Aorta (tissue), 5 donors: ENCODE measurements at places on chromosomes 1 and 21. TPM values are rescaled to one million over a fixed set of nuclear protein-coding genes. Genes with fewer than 3 reads are reported as not detected.

DNA sequence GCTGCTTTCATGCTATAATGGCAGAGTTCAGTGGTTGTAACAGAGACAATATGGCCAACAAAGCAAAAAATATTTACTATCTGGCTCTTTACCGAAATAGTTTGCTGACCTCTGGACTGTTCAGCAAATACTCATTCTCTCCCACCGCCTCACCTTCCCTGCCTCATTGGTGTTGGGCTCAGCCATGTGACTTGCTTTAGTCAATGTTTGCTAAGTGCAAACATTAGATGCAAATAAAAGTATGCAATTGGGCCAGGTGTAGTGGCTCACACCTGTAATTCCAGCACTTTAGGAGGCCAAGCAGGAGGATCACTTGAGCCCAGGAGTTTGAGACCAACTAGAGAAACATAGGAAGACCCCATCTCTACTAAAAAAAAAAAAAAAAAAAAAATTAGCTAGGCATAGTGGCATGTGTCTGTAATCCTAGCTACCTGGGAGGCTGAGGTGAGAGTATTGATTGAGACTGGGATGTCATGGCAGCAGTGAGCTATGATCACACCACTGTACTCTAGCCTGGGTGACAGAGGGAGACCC, 55.1 kb downstream of the RPL5 start:
- no peaks in the 10 kb centered on the region for H3K27me3 ChIP-seq
- DNase-seq, result no peak
- H3K27ac ChIP-seq, result no peak overlapping the region
- H3K4me1 ChIP-seq, result no peaks in the 10 kb centered on the region
- H3K4me3 ChIP-seq, result no peak overlapping the region

Gene ANGPTL3
- not detected for total RNA-seq

GRCh38 chr1:76302711-76303339, 228.3 kb downstream of the ST6GALNAC3 start:
- H3K36me3 ChIP-seq, result no peaks in the 10 kb centered on the region
- no peaks in the 10 kb centered on the region for H3K4me1 ChIP-seq
- no peak overlapping the region for H3K27ac ChIP-seq
- H3K4me3 ChIP-seq, result no peak overlapping the region

GRCh38 chr1:243482141-243483022, 226.5 kb downstream of the SDCCAG8 start:
- no peaks in the 10 kb centered on the region for H3K4me1 ChIP-seq
- H3K27ac ChIP-seq, result no peak overlapping the region
- no peaks in the 10 kb centered on the region for H3K36me3 ChIP-seq
- no peak overlapping the region for H3K4me3 ChIP-seq

Gene SPATA6
- 33.2 TPM for total RNA-seq

Gene TRNAU1AP
- 19.8 TPM for total RNA-seq

GRCh38 chr1:72936942-72937341, 654.6 kb upstream of the NEGR1 start:
- no peaks in the 10 kb centered on the region for H3K4me1 ChIP-seq
- no peaks in the 10 kb centered on the region for H3K36me3 ChIP-seq
- no peak overlapping the region for H3K27ac ChIP-seq
- H3K27me3 ChIP-seq, result no peaks in the 10 kb centered on the region
- no peak for DNase-seq

DNA sequence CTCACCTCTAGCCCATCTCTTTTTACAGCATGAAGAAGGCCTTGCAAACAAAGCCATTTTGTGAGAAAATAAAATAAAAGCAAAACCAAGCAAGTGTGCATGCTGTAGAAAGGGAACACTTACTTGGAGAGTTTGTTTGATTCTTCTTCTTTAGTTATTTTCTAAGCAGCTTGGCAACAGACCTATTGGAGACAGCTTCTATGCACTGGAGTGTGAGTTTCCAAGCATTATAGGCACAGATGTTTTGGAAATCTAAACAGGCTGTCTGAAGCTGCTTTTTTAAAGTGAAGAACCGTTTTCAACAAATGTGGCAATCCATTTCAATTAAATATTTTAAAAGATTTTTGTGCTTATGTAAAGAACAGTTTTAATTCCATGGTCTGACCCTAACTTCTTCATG, 76.6 kb downstream of the NGF start:
- no peaks in the 10 kb centered on the region for H3K27me3 ChIP-seq
- no peak for DNase-seq
- H3K36me3 ChIP-seq, result no peaks in the 10 kb centered on the region
- H3K4me3 ChIP-seq, result no peak overlapping the region
- no peak overlapping the region for H3K27ac ChIP-seq
- H3K4me1 ChIP-seq, result peaks cover 2% of the 10 kb centered on the region

- H3K27ac ChIP-seq, result no peak overlapping the region
- no peaks in the 10 kb centered on the region for H3K27me3 ChIP-seq
- no peak for DNase-seq
- H3K36me3 ChIP-seq, result no peaks in the 10 kb centered on the region
- H3K4me1 ChIP-seq, result no peaks in the 10 kb centered on the region
Observed at GRCh38 chr21:45131537-45131999, 57.2 kb downstream of the ADARB1 start.

DNA sequence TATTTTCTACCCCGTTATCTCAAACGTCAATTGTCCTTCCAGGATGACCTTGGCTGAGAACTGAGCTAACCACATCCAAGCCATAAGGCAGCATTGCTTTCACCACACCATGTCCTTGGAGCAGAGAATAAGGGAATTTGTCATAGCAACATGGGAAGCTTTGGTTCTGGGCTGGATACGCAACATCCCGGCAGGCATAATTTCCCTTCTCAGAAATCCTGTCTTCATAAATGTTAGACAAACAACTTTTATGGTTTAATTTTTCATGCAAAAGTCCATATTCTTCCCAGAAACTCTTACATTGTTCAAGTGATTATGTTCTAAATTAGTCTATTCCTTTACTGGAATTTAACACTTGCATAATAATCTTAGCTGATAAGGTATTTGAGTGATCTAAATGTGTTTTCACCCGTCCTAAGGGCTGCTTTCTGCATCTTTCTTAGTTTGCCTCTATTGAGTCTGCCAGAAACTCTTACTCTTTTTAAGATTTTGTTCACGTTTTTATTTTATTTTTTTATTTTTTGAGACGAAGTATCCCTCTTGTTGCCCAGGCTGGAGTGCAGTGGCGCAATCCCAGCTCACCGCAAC, 51.8 kb downstream of the KCNJ15 start:
- H3K4me3 ChIP-seq, result no peak overlapping the region
- H3K4me1 ChIP-seq, result peaks cover 5% of the 10 kb centered on the region
- no peaks in the 10 kb centered on the region for H3K36me3 ChIP-seq
- no peak overlapping the region for H3K27ac ChIP-seq
- no peak for DNase-seq

DNA sequence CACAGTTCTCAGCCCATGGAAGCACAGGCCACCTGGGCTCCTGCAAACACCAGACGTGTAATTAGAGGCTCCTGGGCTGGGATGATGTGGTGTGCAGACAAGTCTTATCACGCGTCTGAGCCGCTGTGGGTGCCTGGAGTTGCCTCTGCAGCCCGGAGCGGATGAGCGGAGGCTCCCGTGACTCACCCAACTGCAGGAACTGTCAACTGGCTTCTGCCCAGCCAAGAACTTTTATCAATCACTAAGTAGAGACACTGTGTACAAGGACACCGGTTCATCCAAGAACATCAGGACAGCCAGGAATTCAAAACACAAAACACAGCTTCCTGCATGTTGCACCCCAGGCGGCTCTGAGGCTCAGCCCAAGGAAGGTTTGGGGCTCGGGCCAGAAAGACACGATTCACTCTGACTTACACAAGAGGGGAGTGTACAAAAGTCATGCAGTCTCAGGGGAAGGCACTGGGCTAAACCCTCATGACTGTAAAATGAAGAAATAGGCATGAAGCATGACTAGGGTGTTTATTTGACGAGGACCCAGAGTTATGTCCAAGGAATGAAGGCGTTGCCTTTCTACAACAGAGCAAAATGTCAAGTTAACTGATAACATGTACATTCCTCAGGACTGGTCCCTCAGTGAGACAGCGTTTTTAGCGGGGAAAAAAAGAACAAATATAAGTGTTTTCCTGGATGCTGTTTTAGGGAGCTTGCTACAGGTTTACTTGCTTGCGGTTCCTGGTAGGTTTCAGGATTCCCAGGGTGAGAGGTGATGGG, 21.1 kb downstream of the ERRFI1 start:
- H3K36me3 ChIP-seq, result peaks cover 2% of the 10 kb centered on the region
- H3K4me1 ChIP-seq, result no peaks in the 10 kb centered on the region
- no peak overlapping the region for H3K4me3 ChIP-seq
- no peaks in the 10 kb centered on the region for H3K27me3 ChIP-seq
- H3K27ac ChIP-seq, result no peak overlapping the region
